ENCODE measurements at places on chromosomes 2 and 18.

- no peak for DNase-seq
These were observed 229.2 kb downstream of the HDAC4 start for GRCh38 chr2:239171643-239172042.

DNA sequence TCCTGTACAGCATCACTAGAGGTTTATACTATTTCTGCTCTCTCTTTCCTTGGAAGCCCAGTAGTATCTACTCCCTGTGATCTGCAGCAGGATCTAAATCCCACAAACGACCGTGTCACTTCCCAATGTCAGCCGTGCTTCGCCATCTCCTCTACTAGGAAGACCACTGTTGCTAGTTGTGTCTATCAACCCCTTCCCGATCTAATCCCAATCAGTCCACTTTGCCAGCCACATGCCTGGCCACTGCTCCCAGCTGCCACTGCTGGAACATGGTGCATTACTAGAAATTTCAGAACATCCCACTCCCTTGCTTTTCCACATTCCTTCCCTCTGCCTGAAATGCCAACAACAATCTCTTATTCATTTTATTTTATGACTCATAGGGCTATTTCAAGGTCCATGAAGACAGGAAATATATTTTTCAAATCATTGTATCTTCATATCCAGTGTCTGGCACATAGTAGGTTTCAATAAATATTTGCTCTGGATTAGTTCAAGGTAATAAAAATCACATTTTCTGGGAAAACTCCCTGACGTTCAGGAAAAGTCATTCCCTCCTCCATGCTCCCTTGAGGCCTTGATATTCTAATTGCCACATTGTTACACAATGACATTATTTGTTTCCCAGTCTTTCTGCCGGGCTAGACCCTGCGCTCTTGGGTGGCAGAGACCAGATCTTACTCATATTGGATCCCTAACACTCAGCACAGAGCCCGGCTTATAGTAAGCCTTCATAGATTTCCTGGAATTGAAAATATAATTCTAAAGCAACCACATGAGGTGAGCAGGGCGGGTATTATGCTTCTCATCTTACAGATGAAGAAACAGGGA is 2.1 kb upstream of the TRIB2 start:
- DNase-seq: peak; percentile 95

GRCh38 chr2:196479350-196479749 is 160.2 kb upstream of the CCDC150 start:
- DNase-seq: peak; percentile 86

DNA sequence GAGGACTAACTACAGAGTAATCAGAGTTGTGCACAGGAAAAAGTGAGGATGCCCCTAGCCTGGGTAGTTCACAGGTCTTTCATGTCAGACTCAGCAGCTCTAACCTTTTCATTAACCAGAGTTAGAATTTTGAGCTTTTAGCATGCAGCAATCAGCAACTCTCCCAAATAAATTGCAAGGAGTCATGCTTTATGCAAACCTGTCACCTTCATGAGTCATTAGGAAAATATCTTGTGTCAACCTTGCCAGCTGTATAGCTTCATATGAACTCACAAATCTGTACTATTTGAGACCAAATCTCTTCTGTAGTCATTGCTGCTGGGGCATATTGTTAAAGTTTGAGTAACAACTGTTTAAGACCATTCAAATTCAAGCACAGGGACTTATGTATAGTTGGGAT is 382.3 kb upstream of the NT5C1B start:
- no peak for DNase-seq
